ENCODE measurements at places on chromosomes 12 and 14.

- DNase-seq: no peak
These were observed 578.6 kb downstream of the RERGL start for GRCh38 chr12:17511369-17511768.

GRCh38 chr12:27777141-27777540 lies 2.9 kb upstream of the KLHL42 start:
- no peak for DNase-seq

- DNase-seq: no peak
These were observed 4.1 kb downstream of the CLEC2D start for GRCh38 chr12:9673404-9674225.

DNA sequence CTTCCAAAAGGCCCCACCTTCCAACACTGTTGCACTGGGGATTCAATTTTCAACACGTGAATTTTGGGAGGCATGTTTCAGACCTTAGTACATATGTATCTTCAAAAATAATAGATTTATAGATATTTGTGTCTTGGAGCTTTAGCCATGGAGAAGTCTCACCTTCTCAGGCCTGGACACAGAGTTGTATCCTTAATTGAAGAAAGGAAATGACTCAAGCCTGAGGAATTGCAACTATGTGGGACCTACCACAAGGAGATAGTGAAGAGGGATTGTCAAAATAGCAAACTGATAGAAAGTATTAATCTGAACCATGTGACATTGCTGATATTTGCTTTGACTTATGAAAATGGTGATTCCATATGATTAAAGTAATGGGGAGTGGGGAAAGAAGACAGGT lies 89.8 kb downstream of the ACSS3 start:
- DNase-seq: no peak

DNA sequence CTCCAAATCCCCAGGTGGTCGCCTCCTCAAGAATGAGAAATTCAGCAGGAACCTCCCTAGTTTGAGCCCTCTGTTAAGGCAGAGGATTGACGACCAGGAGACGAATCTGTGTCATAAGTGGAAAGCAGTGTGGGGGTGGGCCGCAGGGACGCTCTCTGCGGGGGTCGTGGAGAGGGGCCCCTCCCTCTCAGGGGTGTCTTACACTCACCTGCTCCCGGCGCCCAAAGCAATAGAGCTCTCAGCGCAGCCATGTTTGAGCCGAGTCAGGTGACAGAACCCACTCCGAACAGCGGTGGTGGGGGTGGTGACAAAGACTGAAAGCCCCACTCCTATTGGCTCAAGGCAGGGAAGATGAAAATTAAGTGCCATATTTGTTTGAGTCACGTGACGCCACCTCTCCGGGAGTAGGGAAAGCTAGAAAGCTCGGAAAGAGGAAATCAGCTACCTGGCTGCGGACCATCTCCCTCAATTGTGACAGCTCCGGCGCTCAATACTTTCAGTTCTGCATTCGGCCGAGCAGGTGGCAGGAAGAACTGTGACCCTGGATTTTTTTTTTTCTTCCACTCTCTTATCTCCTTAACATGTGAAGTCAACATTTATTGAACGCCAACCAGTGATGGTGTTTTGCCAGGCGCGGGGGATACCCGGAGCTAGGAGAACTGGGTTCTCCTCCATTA lies at the start of gene ZFYVE26:
Gene ZFYVE26, minus strand, starts transcription at position 265 of the 677 bp plus-strand sequence. CDS start 627 bp downstream, outside the sequence.
- DNase-seq: peak; percentile 71

DNA sequence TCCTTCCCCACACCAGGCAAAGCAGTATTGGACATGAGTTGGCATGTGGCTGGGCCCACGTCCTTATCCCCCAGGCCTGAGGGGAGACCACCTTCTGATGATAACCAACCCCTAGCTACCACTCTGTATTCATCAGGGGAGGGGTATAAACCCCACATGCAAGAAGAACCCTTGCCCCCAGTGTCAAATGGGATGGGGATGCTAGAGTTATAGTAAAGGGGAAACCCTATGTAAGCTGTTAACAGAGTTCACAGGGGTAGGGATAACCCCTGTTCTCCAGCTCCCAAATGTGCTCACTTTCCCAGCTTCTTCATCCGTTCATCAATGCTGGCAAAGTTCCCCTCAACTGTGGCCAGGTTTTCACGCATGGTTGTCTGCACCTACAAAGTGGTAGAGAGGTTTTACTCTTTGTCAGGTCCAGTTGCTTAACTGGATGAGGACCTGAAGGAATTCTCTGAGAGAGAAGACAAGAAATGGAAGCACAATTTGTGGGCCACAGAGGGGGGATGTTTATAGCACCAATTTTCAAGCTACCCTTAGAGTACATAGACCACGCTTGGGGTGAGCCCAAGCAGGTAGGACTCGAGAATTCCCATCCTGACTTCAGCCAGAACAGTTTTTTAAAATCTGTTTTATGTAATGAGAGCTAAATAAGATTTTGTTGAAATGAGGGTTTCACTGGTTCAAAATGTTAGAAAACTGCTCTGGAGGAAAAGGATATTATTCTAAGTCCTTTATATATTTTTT lies 7.9 kb downstream of the MBD6 start:
- no peak for DNase-seq

DNA sequence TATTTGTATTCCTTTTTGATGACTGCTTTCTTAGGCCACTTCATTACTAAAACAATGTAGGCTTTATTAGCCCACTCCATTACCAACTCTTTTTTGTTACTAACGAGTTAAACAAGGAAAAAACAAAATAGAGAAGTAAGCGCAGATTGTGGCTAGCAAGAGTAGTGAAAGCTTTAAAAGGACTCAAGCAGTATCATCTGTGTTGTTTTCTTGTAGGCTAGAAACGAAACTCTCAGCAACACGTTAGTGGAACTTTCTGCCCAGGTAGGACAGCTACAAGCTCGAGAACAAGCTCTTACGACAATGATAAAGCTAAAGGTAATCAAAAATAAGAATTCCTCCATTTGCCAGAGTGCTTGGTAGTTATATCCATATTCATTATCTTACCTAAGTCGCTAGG lies 11.1 kb downstream of the CCDC62 start:
- no peak for DNase-seq

- no peak for DNase-seq
These were observed 101.4 kb upstream of the RTL1 start for GRCh38 chr14:101004954-101005353.

DNA sequence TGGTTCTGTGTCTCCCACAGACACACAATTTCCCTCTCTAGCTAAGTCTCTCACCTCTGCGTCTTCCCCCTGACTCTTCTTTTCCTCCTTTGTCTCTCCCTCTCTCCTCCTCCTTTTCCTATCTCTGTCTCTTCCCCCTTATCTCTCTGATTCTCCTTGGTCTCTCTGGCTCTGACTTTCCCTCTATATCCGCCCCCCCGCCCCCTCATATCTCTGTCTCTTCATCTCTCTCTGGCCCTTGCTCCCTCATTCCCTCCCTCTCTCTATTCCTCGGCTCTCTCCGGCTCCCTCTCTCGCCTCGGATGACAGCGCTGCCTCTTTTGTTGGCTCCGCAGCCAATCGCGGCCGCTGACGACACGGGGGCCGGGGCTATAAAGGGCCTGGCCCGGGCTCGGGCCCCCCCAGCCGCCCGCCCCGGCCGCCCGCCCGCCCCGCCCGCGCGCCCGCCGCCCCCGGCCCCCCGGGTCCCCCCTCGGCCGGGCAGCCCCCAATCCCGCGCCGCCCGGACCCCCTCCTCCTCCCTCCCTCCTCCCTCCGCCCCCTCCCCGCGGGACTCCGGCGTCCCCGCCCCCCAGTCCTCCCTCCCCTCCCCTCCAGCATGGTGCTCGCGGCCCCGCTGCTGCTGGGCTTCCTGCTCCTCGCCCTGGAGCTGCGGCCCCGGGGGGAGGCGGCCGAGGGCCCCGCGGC lies at the start of gene GDF11:
Gene GDF11, plus strand, starts transcription at position 404 of the 687 bp plus-strand sequence. Its CDS starts 195 bp downstream, at position 599.
- peak; percentile 45 for DNase-seq

DNA sequence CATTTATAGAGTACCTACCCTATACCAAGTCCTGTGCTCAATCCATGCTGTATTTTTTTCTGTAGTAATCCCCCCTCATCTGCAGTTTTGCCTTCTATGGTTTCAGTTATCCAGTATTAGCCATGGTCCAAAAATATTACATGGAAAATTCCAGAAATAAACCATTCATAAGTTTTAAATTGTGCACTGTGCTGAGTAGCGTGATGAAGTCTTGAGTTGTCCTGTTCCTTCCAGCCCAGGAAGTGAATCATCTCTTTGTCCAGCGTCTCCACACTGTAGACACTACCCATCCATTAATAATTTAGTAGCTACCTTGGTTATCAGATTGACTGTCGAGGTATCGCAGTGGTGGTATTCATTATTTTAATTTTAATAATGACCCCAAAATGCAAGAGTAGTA lies 54.2 kb downstream of the SUDS3 start:
- DNase-seq: no peak

DNA sequence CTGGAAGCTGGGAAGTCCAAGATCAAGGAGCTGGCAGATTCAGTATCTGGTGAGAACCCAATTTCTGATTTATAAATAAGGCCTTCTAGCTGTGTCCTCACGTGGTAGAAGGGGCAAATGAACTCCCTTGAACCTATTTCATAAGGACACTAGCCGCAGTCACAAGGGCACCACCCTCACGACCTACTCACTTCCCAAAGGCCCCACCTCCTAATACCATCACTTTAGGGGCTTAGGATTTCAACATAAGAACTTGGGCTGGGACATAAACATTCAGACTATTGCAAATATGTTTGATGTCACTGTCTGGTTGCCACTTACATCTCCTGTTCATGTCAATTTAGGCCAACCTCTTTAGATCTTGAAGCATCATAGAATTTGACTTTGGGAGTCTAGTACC lies 10.8 kb upstream of the CNIH1 start:
- DNase-seq: no peak

DNA sequence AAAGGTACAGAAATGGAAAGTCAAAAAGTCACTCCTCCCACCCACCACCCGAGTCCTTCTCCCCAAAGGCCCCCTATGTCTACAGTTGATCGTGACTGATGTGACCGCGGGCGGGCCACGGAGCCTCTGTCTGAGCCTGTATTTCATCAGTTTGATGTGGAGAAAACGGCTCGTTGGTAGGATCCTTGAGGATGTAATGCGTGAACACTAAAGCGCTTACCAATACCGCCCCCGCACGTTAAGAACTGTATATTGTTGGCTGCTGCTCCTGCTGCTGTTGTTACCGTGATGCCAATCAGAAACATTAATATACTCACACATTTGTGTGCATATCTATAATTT lies 24.6 kb upstream of the UBC start:
- no peak for DNase-seq

- DNase-seq: no peak
These were observed at the start of gene DTX3 for GRCh38 chr12:57604454-57604991. Gene DTX3, plus strand, starts transcription at chr12:57604824. Its CDS starts 1,694 bp downstream, at chr12:57606518.

DNA sequence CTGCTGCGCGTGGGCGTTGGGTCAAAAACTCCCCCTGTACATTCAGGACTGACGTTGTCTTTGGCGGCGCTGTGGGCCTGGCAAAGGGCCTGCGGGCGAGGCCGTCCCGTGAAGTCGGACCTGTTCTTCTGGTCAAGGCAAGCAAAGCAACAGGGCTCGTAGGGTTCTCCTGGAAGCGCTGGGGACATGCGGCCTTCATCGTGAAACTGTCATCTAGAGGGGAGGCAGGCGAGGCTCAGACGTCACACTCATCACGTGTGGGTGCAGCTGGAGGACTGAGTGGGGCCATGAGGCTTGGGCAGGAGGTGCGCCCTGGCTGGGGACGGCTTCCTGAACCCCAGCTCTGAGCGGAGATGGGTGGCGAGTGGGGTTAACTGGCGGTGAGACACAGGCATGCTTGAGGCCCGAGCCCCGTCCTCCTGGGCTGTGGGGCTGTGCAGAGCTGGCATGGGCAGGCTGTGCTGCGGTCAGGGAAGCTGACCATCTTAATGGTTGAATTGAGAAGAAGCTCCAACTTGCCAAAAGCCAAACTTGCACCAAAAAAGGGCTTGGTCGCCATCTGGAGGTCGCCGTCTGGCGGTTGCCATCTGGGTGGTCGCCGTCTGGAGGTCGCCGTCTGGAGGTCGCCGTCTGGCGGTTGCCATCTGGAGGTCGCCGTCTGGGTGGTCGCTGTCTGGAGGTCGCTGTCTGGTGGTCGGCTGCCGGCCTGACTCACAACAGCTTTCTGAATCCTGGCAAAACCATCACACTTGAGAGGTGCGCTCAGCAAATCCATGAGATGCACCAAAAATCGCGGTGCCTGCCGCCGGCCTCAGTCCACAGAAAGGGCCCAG lies 66.2 kb downstream of the NOC4L start:
- no peak for DNase-seq

GRCh38 chr12:16018306-16018705 lies 107.2 kb downstream of the DERA start:
- DNase-seq: no peak

GRCh38 chr14:64190974-64191502 lies 103.1 kb downstream of the ESR2 start:
- DNase-seq: no peak

DNA sequence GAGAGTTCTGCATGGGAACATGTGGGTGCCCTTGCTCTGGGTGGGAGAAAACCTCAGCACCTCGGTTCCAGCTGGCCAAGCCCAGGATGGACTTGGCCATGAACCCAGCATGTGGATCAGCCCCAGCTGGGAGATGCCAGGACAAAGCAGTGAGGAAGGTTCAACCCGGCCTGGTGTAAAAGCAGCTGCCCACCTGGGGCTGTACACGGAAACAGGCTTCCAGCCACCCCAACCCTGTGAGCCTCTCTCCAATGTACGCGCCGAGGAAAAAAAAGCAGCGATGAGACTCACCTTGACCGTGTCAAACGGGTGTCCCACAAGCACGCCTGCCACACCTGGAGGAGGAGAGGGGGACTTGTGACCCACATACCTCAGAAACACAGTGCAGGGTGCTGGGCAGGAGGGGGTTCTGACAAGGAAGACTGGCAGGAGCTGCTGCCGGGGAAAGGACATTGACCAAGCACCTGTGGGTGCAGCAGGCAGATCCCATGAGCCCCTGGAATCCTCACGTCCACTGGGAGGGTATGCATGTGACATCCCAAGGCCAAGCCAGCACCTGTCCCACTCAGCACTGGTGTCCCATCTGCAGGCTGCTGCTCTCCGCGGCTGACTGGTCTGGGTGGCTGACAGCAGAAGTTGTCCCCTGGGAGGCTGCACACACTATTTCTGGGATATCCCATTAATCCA lies 7.5 kb downstream of the SLC25A29 start:
- DNase-seq: no peak

DNA sequence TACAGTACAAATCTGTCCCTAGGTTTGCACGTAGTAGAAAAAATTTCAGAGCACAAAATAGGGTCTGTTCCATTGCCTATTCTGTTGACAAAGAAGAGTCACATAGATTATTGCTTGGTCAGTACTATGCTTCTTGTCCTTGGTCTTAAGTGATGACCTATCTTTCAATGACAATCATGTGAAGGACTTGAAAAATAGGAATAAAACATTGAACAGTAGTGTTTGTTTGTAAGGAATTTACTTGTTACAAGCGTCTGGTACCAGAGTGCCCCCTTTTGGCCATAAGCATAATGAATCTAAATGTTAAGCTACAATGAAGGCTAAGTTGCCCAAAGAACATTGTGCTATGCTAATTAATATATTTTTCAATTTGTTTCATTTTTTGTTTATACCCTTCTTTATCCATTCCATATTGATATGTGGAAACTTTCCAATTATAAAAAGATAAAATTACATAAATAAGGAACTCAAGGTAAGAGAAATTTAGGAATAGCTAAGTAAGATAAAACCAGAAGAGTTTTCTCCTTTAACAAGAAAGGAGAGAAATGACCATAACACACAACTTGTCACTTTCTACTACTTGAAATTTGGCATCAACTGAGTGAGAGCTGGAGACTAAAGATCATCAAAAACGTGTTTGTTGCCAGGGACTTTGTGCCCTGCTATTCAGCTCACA lies 204.7 kb downstream of the EPS8 start:
- DNase-seq: no peak
